ENCODE measurements at places on chromosomes 11 and 22.

DNA sequence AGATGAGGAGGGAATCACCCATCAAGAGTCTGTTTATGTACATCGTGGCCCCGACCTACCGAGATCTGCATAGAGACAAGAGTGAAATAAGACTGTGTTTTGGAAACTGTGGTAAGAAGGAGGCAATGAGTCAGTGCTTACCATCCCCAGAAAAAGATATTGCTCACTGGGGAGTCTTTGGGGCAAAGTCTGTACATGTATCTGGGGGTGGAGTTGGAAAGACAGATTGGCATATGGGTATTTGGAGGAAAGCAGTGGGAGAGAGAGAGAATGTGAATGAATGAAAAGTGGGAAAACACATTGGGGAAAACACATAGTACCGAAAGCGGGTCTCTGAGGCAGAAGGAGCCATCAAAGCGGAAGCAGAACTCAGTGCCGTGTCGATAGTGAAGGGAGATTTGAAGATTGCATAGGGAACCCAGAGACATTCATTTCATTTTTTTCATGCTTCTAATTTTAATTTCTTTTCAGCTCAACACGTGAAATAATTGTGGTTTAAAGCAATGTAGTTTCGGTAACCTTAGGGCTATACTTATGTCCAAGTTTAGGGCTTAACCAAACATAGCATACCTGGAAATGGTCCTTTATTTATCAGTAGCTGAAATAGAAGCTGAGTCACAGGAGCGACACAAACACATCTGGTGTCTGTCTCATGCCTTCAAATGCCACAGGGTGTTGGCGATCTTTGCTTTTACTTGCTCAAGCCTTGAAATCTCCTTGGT, 98.6 kb upstream of the CD44 start:
- DNase-seq: no peak

DNA sequence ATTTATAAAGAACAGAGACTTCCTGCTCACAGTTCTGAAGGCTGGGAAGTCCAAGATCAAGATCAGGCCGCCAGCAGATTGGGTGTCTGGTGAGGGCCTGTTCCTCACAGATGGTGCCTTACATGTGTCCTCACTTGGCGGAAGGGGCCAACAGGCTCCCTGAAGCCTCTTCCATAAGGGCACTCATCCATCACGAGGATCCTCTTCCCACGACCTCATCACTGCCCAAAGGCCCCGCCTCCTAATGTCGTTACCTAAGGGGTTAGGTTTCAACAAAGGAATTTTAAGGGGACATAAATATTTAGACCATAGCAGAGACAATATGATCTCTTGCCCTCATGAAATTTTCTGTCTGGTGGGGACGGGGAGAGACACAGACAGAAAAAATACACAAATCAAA, 18.6 kb downstream of the TP53AIP1 start:
- DNase-seq: no peak

DNA sequence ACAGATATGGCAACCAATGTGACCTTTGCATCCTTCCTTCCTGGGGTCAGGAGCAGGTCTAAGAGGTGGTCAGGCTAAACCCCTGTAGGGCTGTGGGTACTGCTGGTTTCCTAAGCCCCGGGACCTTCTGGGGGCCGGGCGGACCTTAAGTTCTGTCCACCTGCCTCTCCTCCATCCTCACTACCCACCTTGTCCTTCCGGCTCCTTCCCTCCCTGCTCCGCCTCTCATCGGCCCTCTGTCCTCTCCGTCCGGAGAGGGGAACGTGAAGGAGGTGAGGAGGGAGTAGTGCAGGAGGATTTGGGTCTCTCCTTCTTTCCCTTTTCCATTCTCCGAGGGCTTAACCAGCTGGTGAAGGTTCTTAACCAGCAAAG, 28.3 kb upstream of the PARVB start:
- no peak for DNase-seq

- DNase-seq: no peak
These were observed 8.6 kb downstream of the DNHD1 start for GRCh38 chr11:6505577-6506240.

DNA sequence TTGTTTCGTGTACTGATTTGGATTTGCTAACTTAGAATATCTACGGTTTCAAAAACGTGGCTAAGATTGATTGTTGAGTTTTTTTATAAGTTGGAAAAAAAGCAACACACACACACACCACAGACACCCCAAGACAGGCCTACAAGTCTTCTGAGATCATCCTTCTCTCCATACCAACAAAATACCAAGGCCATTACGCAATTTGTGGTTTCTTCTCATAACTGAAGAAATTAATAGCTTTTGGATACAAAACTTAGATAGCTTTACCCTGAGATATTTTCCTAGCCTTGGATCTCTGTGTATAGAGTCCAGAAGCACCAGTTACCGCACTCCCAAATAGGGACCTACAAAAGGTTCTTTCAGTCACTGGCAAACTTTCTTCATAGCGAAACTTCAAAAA, 113.6 kb downstream of the SIK3 start:
- no peak for DNase-seq

DNA sequence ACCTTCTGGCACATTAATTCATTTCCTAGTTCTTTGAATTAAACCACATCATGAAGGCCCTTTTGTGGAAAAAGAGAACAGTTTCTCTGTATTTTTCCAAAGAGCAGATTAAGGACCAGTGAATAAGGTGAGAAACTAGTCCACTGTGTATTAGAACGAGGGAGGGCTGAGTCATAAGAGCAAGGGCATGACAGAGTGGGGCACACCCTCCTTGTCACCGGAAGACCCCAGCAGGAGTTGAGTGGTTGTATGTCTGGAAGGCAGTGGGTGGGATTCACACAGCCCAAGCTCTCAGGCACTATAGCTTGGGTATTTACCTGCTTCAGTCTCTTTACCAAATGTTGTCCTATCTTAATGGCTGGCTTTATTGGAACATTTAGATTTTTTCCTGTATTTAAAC, 86.8 kb downstream of the BMAL1 start:
- no peak for DNase-seq

DNA sequence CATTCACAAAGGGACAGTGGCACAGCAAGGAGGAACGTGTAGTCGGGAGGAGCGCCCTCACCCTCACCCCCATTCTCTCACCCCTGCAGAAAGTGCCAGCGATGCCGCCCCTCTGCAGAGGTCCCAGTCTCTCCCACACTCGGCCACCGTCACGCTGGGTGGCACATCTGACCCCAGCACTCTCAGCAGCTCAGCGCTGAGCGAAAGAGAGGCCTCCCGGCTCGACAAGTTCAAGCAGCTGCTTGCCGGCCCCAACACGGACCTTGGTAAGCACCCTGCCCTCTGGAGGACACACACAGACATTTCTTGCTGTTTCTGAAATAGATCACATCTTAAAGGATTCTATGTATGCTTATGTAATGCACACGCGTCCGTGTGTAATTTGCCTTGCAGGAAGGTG, 34.9 kb downstream of the TBC1D22A start:
- no peak for DNase-seq

GRCh38 chr11:114386545-114386944, 13.8 kb downstream of the C11orf71 start:
- DNase-seq: no peak

DNA sequence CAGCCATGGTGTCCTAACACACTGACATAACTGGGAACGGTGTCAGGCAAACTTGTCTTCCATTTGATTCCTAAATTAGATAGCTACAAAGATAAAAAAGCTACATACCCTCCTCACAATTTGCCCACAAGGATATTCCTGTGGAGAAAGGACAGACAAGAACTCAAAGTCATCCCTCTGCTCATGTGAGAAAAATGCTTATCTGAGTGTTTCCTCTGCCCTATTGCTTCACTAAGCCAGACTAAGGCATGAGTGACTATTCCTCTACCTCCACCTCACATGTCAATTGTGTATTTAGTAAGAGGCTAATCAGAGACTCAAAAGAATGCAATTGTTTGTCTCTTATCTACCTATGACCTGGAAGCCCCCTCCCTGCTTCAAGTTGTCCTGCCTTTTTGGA, 247.7 kb downstream of the DDX10 start:
- no peak for DNase-seq

GRCh38 chr11:128179039-128179438, 408.3 kb downstream of the ETS1 start:
- DNase-seq: no peak

Data from H1 (cell line).